Activated T-helper 1 cell treated with anti-CD3 and anti-CD28 coated beads, Interleukin-12 subunit alpha, Interleukin-12 subunit beta, Interleukin-2, Interleukin-4 antibody, amounts not matched to agents 30 ng/mL and 10 ng/mL and 1 ng/mL, durations not matched to agents 14 hours and 24 hours and 36 hours (primary cell): ENCODE measurements at places on chromosomes 2 and 18.
A peak's percentile ranks its signal among the peaks of the same experiment; 100 is the strongest.

- no peak for DNase-seq
These were observed 771.9 kb downstream of the ERBB4 start for GRCh38 chr2:211766689-211767088.

- peak; percentile 57 for DNase-seq
These were observed 5.8 kb downstream of the HDLBP start for GRCh38 chr2:241309684-241310117.

DNA sequence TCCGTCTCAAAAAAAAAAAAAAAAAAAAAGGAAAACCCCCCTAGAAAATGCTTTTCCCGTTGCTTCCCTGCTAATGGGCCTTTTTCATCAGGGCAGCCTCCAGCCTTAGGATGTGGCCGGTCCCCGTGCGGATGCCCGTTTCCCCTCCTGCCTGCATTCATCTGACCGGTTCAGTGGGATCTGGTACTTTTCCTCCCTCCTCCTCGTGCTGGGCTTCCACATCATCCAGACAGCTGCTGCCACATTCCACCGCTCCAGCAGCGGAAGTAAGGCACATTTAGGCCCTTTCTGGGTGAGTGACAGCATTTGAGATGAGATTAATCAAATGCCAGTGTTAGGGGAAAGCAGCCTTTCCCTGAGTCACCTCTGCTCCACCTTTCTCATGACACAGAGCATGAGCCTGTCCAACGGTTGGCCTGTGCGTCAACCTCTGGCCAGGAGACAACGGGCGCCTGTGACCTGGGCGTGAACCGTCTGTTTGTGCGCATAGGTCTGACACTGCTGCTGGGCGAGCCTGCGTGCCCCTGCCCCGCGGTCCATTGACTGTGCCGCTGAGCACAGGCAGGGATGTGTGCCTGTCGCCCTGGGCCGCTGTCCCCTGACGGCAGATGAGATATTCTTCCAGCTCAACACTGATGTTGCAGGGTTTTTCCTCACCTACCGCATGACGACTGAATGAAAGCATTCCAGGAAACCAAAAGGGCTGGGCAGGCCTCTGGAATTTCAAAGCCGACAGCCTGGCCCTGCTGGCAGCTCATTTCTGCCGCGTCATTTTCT, 174.0 kb downstream of the TGIF1 start:
- no peak for DNase-seq

DNA sequence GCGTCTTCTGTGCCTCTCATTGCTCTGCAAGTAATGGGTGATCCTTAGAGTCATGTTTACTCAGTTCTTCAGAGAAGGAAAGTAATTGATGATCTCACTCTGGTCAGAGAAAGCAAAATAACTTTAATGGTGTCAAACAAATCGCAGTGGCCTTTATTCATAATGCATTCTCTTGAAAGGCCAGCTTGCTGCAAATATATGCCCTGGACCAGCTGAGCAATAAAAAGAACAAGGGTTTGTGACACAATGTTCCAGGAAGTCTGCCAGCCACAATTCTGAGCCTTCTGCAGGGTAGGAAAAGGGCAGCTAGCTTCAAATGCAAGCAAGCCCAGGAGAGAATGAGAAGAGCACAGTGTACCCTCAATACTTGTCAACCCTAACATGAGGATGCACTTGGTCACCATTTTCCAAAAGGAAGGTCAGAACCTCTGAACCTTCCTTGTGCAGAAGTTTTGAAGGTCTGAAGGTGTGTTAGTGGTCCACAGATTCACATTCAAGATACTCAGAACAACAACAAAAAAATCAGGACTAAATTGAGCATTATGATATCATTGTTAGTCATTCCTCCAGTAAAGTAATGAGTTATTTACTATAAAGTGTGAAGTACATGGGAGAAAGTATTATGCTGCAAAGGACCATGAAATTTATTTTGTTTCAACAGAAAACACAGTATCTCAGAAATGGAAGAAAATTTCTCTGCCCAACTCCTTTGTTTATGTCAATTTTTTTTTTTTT, 355.6 kb downstream of the PAX3 start:
- no peak for DNase-seq

- no peak for DNase-seq
These were observed 420.3 kb upstream of the MMADHC start for GRCh38 chr2:150007815-150008430.

GRCh38 chr18:43634994-43635393, 357.7 kb upstream of the SYT4 start:
- no peak for DNase-seq

DNA sequence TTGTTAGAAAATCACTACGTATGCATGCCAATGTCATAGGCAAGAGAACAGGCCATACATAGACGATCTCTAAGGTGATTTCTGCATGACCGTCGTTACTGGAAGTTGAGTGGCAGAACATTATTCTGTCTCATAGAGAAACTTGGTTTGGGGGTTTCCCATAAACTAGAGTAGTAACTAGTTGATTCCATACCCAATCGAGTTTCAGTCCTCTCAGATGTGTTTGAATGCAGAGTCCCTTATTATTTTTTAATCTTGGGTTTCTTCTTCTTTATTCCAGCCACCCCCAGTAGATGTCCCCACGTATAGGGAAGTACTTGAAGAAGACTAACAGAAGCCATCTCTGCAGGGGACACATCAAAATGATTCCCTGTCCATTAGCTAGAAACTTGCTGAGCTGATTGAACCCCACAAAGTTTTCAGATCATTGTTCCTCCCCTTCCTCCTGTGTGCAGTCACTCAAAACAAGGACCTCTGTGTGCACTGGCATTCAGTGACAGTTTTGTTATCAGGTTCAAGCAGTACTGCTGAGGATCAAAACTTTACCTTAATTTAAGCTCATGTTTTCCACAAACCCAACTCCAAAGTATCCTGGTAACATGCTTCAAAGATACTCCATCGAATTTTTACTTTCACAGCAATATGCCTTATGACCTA, 68.4 kb upstream of the CDCA7 start:
- DNase-seq, result no peak

DNA sequence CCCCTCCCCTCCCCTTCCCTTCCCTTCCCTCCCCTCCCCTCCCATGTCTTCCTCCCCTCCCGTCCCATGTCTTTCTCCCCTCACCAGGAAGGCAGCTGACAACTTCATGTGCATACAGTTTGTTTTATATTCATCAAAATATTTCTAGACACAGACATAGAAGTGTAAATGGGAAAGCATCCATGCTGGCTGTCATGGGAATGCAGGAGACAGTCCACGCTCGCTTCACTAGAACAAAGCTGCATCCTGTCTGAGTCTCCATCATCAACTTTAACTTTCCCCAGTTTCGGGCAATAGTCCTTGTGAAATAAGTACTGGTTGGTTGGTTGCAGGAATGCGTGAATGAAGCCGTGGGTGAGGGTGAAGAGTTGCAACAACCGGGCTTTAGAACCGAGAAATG, 226.9 kb downstream of the DCDC2C start:
- DNase-seq, result no peak

DNA sequence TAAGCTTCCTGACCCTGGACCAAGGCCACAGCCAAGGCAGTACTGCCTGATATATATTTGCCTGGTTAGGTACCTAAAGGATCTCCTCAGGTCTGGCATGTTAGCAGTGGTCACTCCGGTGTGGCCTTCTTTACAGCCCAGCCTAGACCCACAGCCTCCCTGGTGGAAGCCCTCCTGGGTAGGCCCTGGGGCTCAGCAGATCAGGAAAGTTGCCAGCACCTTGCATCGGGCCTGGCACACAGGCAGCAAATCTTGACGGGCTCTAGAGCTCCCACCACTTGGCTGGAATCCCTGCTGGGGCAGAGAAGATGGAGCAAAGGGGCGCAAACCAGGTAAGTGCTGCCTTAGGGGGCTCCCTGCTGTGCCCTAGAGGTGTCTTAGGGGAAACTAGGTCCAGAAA, 40.9 kb upstream of the ATP6V1B1 start:
- DNase-seq, result no peak
